ENCODE measurements at places on chromosomes 2 and 18.

DNA sequence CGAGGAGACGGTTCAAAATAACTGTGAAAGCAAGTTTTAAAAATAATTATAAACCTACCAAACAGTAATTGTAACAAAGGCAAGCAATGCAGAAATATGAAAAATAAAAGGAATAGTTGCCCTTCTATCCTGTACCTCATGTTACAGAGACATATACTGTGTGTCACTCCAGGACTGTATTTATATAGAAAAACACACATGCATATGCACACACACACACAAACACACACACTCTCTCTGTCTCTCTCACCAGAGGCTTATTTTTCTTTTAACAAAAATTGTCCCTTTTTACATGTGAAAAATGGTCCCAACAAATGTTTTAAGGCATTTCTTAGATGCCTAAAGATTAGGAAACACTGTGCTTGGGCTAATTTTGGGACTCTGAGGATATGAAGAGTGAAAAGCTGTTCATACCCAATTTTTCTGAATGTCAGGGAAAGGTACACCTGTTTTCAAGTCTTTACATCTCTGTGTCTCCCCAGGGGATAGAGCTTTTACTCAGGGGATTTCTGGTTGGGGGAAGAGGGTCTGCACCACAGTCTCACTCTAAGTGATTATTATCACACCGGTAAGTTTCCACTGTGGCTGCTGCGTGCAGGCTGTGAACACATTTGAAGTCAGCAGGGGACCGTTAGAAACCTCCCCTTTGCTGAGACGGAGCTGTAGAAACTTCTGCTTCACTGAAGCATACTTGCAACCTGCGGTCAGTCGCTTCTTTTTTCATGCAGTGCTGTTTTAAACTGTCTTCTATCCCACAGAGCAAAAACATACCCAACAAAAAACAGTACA lies 51.4 kb upstream of the SPAG16 start:
- DNase-seq: no peak

DNA sequence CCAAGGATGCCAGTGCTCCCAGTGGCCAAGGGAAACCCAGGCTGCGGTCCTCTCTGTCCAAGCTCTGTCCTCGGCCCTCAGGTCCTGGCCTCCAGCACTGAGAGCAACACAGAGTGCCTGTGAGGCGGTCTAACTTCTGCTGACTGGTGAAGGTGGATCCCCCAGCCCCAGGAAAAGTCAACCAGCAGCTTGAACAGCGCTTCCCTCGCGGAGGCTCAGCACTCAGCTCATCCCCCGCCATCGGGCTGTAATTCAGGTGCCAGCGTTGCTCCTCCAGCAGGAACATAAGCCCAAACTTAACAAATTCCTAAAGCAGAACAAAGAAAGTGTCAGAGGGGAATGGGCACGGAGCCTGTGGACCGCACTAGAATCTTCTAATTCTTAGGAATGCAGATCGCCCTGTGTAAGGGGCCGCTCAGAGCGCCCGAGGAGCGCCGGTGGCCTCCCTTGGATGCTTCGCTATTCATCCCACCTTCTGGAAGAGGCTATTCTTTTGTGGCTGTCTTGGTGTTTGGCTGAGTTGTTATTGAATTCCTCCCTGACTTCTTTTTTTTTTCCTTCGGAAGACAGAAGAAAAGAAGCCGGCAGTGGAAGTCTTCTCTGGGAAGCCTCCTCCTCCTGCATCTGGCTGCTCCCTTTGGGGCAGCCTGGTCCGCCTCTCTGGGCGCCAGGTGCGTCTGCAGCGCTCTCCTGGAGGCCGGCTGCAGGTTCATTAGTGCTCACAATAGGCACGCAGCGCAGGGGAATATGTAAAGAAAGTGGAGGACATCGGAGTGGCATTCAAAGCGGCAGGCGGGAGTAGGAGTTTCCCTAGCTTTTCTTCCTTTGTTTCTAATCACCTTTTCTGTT lies 905.6 kb downstream of the TSN start:
- no peak for DNase-seq

DNA sequence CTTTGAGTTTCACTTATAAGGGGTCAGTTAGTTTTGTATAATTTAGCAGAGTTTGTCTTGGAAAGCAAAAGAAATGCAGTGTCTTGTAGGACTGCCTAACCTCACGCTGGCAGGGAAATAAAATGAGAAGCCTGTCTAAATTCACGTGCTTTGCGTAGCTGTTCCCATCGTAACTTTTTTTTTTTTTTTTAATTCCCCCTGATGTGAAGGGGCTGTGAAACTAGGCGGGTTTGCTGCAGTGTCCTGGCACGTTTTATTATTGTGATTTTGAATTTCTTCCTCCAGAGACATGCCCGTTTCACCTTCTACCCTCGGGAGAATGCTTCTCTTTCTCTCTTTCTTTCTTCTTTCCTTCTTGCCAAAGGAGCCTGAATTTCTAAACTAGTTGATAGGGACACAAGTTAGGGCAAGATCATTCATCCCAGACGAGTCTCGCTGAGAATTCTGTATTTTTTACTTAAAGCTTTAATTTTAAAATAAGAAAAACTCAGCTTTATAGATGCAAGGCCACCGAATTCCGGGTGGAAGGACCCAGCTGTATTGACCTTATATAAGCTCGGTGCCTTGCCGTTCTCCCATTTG lies 2.3 kb downstream of the MEIS1 start:
- DNase-seq: no peak

GRCh38 chr2:168171059-168171762 lies 76.2 kb downstream of the STK39 start:
- no peak for DNase-seq

GRCh38 chr2:200575957-200576356 lies 9.9 kb upstream of the AOX1 start:
- DNase-seq: no peak

DNA sequence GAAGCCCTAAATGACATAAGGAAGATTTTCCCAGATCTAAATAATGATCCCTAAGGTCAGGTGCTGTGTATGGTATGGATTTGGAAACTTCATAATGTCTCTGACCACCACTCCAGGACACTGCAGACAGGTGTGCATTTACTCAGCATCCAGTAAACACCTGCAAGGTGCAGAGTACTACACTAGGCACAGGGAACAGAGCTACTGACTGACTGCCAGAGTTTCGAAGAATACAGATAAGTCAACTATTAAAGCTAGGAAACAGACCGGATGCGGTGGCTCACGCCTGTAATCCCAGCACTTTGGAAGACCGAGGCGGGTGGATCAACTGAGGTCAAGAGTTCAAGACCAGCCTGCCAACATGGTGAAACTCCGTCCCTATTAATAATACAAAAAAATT lies 65.0 kb downstream of the ATP8B1 start:
- no peak for DNase-seq

- DNase-seq: no peak
Observed at GRCh38 chr2:100535855-100536254, 26.9 kb upstream of the PDCL3 start.

- DNase-seq: no peak
Observed at GRCh38 chr2:124538549-124538948, 513.5 kb downstream of the CNTNAP5 start.

DNA sequence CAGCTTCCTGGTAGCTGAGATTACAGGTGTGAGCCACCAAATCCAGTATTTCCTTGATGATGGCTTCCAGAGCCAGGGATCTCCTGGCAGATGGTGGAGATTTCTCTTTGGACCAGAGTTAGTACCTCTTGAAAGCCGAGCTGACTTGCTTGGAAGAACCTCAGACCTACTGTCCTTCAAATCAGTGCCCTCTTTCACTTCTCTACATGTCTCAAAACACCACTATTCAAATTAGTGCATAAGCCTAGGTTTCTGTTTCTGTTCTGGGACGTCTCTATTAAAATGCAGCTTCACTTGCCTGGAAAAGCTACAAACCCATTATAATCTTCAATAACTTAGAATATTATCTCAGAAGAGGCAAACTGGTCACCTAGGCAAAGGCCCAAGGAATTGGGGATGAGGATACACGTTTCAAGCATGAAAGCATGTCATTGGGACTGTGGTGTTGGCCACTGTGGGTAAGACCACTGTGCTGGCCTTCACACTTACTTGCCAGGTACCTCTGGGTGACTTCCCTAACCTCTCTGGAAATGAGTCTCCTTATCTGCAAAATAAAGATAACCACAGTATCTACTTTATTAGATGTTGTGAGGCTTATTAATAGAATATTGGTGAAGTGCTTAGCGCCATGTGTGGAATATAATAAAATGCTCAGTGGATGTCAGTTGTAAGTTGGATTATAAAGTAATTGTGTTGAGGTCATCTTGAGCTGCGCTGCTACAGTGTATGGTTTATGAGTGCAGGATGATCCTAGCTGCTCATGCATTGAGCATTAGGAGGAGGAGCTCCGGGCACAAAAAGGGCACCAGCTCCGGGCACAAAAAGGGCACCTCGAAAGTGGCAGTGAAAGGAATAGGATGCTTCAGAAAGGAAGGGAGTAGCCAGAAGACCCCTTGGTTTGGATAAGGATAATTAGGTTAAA lies 84.5 kb downstream of the DOCK10 start:
- DNase-seq: peak; percentile 36

DNA sequence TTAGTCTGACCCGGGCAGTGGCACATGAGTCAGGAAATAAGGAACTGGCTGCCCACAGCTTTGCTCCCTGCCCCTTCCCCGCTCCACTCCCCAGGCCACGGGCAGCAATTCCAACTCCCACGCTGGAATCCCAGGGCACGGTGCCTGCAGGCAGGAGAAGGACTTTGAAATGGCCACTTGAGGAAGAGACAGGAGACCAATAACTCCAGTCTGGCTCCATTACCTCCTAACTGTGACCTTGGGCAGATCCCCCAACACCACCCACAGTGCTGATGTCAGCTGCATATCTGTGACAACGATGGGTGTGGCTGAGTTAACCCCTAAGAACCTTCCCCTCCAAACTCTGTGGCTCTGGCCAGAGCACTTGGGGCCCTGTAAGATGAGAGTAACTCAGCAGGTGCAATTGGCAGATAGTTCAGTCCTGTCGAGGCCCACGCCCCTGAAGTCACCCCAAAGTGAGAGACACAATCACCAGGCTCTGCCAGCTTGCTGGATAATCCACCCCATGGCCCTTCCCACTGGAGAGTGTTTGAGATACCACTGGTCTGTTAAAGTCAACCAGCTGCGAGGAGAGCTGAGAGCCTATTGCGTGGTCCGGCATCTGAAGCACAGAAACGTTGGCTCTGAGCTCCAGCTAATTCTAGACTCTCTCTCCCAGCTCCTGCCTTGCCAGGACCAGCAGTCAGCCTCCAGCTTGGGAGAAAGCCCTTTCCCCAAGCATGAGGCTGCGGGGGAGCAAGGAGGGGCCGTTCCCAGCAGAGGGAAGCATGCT lies 175.2 kb downstream of the TNS1 start:
- DNase-seq: no peak

DNA sequence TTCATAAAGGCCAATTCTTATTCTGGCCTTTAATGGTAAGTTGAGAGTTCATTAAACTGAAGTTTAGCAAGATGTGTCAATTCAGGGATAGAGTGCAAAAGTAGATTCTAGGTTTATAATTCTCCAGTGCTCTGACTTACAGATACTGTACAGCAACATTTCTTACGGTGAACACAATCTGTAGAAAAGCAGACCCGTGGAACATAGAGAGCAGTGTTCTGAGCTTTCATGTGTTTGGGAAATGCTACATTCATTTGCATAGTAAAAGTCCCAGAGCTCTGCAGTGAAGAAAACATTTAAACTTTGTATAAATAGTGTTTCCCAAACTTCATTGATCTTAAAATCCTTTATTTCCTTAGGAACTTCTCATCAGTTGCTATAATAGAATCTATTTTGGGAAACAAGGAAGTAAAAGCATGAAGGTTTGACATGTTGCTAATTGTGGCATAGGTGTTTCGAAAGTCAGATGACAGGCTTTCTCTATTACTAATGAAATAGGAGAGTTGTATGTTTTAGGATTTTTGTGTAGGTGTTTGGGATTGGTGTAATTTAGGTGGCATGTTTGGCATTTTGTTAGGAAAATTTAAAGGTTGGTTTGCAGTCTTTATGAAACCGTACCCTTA lies 138.2 kb downstream of the ASXL3 start:
- no peak for DNase-seq

DNA sequence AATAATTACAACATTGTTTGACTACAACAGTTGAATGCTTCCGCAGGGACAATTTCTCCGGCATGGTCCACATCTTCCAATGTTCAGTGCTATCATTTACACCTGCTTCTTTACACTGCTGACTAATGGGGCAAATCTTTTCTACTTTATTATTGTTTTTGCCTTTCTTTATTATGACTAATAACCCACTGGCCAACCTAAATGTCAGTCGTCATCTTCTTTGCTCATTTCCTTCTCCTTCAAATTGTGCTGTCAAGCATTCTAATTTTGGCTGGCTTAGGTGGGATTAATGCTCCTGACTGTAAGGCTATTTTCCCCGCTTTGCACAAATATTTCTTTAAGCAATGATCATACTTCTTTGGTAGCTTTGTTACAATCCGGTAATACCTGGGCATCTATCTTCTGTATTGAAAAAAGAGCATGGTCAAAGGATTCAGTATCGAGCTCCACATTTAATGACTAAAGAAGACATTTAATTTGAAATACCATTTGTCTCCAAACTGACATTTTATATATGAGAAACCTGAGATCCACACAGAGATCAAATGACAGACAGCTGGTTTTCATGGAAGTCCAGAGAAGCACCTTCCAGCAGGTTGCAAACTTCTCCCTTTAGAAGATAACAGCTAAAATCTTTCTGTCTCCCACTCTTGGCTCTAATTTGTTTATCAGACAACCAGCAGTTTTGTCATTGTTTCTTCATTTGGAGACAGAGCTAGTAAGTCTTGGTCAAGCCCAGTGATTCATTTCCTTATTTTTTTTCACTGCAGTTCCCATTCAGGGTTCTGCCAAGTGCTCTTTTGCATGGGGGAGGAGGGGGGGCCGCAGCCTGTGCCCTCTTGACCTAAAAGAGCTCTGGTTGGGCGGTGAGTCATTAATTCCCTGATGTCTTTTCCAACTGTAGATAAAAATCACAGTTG lies 132.9 kb downstream of the SOCS6 start:
- DNase-seq: no peak

GRCh38 chr2:48118895-48119294 lies 212.6 kb upstream of the FBXO11 start:
- DNase-seq: no peak

GRCh38 chr2:30373881-30374302 lies 73.2 kb upstream of the LCLAT1 start:
- DNase-seq: no peak

- no peak for DNase-seq
Observed at GRCh38 chr2:152400607-152401214, 65.7 kb downstream of the FMNL2 start.
